ENCODE measurements at places on chromosomes 16 and 17. TPM values are rescaled to one million over a fixed set of nuclear protein-coding genes. Genes with fewer than 3 reads are reported as not detected.

The CMTM2 gene
- not detected for total RNA-seq

The THUMPD1 gene
- total RNA-seq = 38.8 TPM

GRCh38 chr16:81175325-81175891 lies 63.1 kb upstream of the BCO1 start:
- H3K27me3 ChIP-seq = no peaks in the 10 kb centered on the region
- no peak overlapping the region for H3K27ac ChIP-seq
- H3K4me1 ChIP-seq = no peaks in the 10 kb centered on the region

GRCh38 chr16:50610331-50611262 lies 62.4 kb downstream of the NKD1 start:
- H3K27ac ChIP-seq = no peak overlapping the region
- no peaks in the 10 kb centered on the region for H3K27me3 ChIP-seq
- DNase-seq = no peak
- no peaks in the 10 kb centered on the region for H3K4me1 ChIP-seq
- H3K4me3 ChIP-seq = no peak overlapping the region

- no peak for DNase-seq
- no peak overlapping the region for H3K4me3 ChIP-seq
- H3K27ac ChIP-seq = no peak overlapping the region
- H3K27me3 ChIP-seq = no peaks in the 10 kb centered on the region
These were observed 5.5 kb downstream of the CCDC42 start for GRCh38 chr17:8739097-8739496.

GRCh38 chr17:82519971-82520903 lies 705 bp downstream of the FOXK2 start:
- no peak overlapping the region for H3K4me3 ChIP-seq
- H3K36me3 ChIP-seq = no peaks in the 10 kb centered on the region
- DNase-seq = no peak
- peak overlapping the region; percentile 96 for H3K27ac ChIP-seq
- no peaks in the 10 kb centered on the region for H3K27me3 ChIP-seq

GRCh38 chr17:609232-609810 lies 105.3 kb downstream of the VPS53 start:
- no peak for DNase-seq
- H3K36me3 ChIP-seq = no peaks in the 10 kb centered on the region
- no peak overlapping the region for H3K4me3 ChIP-seq
- H3K27me3 ChIP-seq = no peaks in the 10 kb centered on the region
- H3K4me1 ChIP-seq = no peaks in the 10 kb centered on the region

- no peaks in the 10 kb centered on the region for H3K27me3 ChIP-seq
- H3K4me3 ChIP-seq = no peak overlapping the region
- no peaks in the 10 kb centered on the region for H3K36me3 ChIP-seq
These were observed 161.3 kb upstream of the ZFHX3 start for GRCh38 chr16:73209190-73209589.

All from adrenal gland (tissue), 19 donors.